ENCODE measurements at places on chromosomes 6 and 20.

DNA sequence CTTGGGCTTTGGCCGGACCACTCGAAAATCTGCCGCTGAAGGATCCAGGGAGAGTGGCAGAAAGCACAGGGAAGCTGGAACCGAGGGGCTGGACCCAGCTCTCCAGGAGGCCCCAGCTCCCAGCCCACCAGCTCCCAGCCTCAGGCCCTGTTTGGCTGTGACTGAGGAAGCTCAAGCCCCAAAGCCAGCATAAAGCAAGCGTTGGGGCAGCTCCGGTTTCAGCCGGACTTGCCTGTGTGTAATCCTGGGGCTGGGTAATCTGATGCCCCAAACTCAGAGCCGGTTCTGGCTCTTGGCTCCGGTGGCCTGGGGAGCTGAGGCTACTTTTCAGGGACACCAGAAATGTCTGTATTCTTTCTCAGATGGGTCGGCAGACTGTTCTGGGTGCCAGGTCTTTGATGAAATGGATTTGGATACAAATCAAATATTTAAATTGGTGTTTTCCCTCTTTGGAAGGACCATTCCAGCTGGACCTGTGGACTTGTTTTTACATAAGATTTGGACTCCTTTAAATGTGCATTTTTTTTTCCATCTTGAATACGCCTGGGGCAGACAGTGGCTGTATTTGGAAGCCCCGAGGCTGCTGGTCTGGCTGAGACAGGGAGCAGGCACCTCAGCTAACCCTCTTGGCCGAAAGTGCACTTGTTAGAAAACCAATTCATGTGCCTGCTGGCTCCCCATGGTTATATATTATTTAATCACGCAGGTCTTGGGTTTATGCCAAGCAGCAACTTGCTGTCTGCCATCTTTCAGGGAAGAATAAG, 29.7 kb downstream of the RPP40 start:
- no peak for DNase-seq

GRCh38 chr20:4606051-4606450, 115.7 kb upstream of the PRND start:
- DNase-seq: no peak

GRCh38 chr20:63351811-63352591, 9.1 kb downstream of the CHRNA4 start:
- no peak for DNase-seq

DNA sequence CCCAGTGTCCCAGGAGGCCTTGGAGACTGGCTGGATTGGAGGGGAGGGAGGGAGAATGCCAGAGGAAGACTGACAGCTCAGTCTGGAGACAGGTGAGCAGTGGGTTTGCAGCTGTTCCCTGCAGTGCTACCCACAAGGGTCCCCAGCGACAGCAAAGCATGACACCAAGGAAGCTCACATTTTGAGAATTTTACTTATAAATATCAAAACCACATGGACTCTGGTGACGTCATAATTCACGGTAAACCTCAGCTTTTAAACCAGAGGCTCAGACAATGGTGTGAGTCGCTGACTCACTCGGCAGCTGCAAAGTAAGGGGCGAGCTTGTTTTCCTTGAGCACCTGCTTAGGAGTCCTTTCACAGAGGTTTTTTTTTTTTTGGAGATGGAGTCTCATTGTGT, 65.2 kb downstream of the THBS2 start:
- no peak for DNase-seq

GRCh38 chr6:52328729-52329128, 33.2 kb upstream of the PAQR8 start:
- no peak for DNase-seq

DNA sequence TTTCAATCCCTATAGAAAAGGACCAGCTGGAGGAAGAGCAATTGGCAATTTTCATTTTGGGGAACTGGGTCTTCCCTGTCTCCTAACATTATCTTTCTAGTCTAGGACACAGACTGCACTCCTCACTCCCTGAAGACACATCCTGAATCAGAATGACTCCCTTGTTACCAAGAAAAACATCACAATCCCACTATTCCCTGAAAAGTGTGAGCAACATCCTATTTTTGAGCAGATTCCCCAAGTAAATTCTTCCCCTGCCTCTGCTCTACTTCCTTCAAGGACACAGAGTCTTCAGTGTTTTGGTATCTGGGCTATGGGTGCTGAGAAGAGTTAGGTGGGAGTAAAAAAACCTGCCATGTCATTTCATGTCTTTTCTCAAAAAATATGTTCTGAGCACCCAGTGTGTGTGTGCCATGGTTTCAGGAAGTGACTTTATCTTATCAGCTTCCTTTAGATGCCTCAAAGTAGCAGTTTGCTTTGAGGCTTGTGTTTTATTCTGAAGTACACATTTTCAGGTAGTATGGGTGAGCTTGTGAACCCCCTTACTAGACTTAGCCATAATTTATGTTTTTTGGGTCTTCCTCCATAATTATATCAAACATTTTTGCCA, 12.4 kb downstream of the LAMA4 start:
- no peak for DNase-seq

DNA sequence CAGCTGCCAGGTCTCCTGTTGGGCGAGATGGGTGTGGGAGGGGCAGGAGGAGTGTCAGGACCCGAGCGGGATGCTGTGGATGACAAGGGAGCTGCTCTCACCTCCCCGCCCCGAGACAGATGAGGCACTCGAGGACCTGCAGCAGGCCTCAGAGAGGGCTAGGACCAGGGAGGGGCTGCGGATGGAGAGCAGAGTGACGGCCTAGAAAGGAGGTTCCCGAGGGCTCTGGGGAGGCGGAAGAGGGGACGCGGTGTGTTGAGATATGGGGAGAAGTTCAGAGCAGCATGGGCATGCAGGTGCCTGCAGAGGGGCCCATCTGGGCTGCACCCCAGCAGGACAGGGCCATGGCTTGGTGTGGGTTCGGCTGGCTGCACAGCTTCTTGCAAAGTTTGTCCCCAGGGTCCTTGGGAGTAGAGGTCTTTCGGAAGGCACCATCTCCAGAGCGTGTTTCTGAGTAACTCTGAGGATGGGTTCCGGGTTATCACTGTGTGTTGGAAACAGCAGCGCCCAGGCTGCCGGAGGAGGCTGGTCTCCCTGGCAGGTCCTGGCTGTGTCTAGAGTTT, 104.6 kb downstream of the PAX1 start:
- DNase-seq: no peak

DNA sequence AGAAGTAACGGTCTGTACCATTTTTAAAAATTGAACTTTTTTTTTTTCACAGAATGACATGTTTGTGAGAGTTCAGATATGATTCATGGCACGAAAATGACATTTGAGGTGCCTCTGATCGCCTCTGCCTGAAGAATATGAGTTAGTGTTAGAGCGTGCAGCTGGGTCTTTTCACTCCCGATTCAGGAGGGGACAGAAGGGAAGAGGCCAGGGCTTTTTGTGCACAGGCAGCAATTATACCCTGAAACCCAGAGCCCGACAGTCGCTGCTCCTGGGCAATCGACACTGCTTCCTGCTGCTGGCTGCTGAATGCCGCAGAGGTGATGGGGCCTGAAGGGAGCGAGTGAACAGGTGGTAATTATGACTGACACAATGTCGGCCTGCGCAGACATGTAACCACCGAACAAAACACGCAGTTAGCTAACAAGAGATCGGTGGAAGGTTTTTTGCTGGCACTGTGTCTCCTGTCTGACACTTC, 652.0 kb upstream of the NOX3 start:
- no peak for DNase-seq
